GM19239 (cell line): ENCODE measurements at places on chromosomes 2 and 18.

DNA sequence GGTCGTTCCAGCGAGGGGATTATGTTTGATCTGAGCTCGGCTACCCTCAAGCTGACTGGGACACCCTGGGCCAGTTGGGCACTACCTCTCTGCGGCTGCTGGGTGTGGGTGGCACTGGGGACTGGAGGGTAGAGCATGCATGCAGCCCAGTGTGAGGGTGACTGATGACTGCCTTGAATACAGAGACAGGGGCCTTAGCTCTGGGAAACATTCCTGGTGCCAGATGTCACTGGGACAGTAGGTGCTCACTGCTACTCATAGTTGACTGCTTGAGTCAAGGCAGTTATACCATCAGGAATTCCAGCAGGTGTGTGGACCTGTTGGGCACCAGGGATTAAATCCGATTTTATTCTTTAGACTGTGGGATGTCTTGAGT, 33.6 kb upstream of the ATP6V1B1 start:
- no peak for DNase-seq

GRCh38 chr2:237190966-237191713, 105.5 kb downstream of the COPS8 start:
- no peak for DNase-seq

GRCh38 chr2:159936471-159936870, 125.9 kb downstream of the PLA2R1 start:
- no peak for DNase-seq

- no peak for DNase-seq
Observed at GRCh38 chr2:134202371-134202770, 51.5 kb upstream of the MGAT5 start.

GRCh38 chr2:74551530-74551929, 2.2 kb downstream of the LOXL3 start:
- DNase-seq: no peak

GRCh38 chr18:14086458-14087231, 45.6 kb downstream of the ZNF519 start:
- no peak for DNase-seq

DNA sequence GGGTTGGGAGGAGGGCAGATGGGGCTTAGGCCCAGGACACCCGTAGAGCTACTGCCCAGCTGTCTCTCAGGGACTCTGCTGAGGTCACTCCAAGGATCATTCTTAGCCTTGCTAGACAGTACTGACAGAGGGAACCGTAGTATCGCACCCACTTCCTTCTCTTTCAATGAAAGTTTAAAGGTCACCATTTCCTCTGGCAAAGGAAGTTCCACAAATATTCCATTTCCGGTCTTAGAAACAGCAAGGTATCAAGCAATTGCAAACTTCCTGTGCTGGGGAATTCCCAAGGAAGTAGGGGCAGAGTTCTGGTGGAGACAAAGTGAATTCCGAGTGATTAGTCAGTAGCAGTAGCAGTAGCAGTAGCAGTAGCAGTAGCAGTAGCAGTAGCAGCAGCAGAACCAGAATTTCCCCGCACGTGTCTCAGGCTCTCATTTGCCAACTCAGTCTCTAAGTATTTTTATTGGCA, 24.7 kb downstream of the IL1B start:
- DNase-seq: no peak

DNA sequence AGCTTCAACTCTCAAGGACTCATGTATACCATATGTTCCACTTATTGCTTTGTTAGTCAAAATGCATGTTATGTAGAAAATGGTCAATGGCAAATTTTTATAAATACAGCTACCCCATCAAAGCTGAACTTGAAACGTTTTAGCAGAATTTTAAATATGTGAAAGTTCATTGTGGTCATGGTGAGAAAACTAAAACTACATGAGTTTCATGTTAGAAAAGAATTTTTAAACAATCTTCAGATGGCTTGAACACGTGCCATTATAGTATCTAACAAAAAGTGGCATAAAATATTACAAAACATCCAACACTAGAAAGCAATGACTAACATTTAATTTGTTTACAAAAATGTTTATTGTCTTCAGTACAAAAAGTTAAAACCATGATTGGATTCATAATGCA, 246.0 kb upstream of the KCNJ3 start:
- no peak for DNase-seq

DNA sequence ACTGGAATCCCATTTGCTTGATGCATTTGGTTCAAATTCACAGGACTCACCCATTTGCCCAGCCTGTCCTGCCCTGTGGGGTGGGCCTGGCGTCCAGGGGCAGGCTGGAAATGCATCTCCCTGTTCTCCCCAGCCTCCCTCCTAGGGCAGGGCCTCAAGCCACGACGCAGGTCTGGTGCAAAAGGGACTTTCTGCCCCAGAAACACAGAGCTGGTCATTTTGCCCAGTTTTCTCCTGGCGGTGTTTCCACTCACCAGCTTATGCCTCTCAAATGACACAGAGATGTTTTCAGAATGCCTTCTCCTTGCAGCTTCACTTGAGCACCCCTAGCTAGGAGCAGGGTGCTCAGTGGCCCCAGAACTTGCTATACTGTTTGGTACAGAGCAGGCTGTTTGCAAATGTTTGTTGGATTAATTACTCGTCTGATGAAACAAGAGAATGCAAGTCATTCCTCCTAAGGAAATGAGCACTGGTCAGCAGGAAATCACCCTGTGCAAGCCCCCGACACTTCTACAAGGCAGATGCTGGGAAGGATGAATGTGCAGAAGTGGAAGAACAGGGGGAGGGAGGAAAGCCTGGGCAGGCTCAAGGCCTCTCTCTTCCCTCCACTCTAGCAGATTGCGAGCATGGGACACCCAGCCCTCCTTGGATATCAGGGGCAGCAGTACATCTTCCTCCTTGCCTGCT, 164.3 kb upstream of the APCDD1 start:
- no peak for DNase-seq

- no peak for DNase-seq
Observed at GRCh38 chr18:36811430-36811829, 17.4 kb downstream of the TPGS2 start.

DNA sequence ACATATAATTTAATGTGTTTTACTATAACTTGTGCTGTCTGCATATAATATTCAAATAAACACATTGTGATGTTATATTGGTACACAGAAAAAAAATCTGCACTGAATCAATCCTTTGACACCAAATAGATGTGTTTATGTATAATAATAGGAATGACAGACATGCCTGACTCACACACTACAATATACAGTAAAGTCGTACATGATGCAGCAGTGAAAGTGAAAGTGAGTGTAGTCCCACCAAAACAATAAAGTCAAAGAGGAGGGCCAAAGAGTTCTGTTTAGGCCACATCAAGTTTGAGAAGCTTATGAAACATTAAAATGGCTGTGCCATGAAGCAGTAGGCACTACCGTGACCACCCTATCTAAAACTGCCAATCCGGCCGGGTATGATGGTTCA, 8.2 kb upstream of the RBM44 start:
- DNase-seq: no peak

GRCh38 chr18:47485221-47485797, 233.8 kb upstream of the SKOR2 start:
- no peak for DNase-seq

GRCh38 chr2:167438206-167438605, 549.9 kb downstream of the XIRP2 start:
- no peak for DNase-seq

DNA sequence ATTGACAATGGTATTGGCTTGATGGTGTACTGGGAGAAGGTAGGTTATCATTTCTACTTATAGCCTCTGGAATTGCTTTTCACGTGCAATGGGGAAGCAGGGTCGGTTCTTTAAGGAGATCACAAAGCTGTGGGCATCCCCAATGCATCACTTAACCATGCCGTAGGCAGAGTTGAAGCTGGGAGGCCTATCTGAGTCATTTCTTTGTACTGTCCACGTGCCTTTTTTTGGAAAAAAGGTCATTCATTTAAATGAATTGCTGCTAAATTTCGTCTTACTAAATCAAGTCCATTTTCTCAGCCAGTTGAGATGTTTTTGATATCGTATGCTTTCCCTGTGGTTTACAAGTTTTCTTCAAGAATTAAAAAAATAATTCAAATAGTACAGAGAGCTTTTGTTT, 17.2 kb upstream of the GYPC start:
- DNase-seq: no peak

DNA sequence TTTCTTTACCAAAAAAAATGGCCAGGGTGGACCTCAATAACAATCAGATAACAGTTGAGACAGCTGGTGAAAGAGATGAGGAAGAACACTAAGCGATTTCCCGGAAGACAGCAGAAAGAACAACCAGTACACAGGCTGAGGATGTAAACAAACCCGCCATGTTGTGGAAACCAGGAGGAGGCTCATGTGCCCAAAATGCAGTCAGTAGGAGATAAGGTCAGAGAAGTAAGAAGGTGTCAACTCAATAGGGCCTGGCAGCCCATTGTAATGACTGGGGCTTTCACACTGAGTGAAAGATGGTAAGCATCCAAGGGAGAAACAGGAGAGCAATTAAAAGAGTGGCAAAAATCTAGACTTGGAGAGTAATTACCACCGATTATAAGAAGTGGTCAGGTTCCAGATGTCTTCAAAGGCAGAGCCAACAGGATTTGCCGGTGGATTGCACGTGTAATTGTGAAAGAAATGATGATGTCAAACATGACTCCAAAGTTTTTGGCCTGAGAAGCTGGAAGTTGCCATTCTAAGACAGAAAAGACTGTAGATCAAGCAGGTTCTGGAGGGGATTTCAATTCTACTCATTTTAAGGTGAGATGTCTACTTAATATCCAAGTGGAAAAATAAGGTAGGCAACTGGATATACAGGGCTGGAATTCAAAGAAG, 77.7 kb upstream of the CYP1B1 start:
- DNase-seq: no peak

DNA sequence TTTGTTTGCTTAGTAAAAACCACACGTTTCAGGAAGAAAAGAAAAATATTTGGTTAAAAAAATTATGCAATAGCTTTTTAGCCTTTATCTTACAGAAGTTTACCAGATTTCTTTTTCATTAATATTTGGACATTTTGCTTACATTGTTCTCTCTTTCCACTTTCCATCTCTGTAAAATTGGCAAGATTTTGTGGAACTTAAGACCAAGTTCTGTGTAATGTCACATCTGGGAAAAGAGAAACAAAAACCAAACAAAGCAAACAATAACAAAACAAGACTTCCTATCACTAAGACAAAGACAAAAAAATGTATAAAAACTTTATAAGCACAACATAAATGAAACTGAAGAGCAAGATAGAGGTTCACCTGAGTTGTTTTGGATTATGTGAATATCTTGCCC, 1392.1 kb upstream of the CELF4 start:
- no peak for DNase-seq

DNA sequence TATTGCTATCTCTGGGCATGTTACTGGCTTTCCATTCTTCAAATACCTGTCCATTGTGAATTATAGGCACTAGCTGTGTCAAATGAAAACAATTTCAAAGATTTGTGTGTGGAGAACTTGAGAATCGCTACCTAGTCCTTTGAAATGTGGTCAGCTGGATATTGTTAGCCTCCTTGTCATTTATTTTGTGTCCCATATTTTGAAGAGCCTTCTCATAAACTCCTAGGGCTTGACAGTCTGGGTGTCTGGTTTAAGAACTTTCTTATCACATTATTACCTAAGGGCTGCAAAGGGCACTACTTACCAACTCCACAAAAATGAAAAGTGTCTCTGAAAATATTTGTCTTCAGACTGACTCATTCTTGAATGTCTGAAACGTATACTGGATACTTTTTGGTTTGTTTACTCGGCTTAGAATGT, 50.2 kb downstream of the COL4A3 start:
- DNase-seq: no peak

DNA sequence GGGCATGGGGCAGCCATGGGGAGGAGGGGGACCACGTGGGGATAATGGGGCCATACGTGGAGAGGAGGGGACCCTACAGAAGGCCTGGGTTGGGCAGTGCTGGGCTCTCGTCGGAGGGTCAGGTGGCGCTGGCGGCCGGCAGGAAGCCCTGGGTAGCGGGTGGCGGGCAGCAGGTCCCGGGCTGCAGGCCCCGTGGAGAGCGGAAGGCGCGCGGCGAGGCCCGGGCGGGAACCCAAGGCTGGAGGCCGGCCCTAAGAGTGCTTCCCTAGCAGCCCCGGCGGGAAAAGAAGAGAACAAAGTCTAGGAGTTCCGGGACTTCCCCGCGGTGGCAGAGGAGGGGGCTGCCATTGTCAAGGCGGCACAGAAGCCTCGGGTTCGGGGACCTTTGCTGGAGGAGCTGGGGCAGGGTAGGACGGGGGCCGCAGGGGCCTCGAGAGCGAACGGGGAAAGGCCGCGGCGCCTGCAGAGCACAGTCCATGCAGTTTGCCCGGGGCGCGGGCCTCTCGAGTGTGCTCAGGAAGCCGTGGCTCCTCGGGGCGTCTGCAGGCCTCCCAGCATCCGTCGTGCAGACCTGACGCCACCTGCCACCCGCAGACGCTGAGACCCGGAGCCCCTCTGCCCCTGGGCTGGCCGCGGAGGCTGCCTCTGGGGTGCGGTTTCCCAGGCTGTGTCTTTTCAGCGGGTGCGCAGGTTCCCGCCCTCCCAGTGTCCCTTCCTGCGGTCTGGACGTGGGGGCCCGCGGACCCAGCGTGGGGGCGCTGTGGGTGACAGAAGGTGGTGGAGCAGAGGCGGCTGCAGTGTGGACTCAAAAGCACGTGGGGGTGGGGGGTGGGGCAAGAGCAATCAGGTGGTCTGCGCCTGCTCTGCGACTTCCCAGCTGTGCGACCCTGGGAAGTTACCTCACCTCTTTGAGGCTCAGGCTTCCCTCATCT, 19.4 kb upstream of the NCL start:
- peak; percentile 42 for DNase-seq

GRCh38 chr18:49011291-49011746, 60.6 kb upstream of the SMAD7 start:
- no peak for DNase-seq

- no peak for DNase-seq
Observed at GRCh38 chr2:105775809-105776559, 31.3 kb downstream of the NCK2 start.

- DNase-seq: no peak
Observed at GRCh38 chr2:191713837-191714236, 35.9 kb downstream of the NABP1 start.

DNA sequence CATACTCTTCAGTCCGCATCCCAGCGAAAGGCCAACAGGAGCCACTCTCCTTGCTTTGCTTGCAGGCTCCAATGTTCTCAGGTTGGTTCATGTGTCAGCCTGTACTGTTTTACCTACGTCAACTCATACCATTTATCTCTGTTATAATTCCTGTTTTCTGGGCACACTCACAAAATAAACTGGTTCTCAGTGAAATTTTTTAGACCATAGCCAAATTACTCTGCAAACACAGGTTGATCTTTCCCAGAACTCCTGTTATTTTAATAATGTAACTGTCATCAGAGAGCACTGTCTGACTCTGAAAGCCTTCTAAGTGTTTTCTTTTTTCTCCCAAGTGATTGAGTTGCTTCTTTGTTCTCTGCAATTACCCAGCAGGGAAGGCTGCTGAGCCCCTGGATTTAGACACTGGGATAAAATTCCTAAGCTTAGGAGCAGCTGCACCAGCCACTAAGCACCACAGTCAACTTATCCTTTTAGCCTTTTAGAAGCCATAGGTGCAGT, 111.6 kb upstream of the PIEZO2 start:
- DNase-seq: no peak

GRCh38 chr18:58525928-58526424, 102.9 kb downstream of the ALPK2 start:
- no peak for DNase-seq
